ENCODE measurements at places on chromosomes 11 and 22.

GRCh38 chr22:42918500-42918899 lies 61.4 kb upstream of the ARFGAP3 start:
- DNase-seq, result no peak

DNA sequence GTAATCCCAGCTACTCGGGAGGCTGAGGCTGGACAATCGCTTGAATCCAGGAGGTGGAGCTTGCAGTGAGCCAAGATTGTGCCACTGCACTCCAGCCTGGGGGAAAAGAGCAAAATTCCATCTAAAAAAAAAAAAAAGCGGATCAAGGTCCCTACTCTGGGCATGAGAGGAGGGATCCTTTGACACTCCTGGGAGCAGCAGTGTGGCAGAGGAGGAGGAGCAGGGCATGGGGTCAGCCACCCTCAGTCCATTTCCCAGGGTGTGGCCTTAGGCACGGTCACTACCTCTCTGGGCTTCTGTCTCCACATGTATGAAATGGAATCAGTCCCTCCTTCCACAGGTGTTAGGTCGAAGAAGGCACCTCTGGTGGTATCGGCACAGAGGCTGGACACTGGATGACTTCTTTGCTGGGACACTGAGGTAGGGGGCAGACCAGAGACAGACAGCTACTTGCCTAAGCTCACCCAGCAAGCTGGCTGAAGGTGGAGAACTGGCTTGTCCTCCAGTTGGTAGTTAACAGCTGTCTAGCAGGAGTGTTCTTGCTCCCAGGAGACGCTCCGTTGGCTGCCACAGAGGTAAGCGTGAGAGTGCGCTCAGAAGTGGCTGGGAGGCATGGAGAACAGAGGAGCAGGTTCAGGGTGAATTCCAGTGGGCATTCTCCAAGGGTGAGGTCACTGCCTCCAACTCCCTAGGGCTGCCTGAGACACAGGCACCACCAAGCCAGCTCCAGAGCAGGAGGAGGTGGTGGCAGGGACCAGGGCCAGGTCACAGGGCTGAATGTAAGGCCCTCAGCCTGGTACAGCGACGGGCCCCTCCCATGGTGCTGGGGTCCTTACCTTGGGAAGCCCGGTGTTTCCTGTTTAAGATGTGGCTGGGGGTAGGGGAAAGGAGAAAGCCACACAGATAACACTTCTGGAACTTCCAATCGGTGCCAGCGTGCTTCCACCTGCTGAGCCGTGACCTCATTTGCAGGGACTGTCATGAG lies 19.5 kb downstream of the TXN2 start:
- no peak for DNase-seq

GRCh38 chr22:50399751-50400331 lies 56.7 kb downstream of the PPP6R2 start:
- no peak for DNase-seq

GRCh38 chr22:50714631-50715179 lies 23.3 kb upstream of the ACR start:
- no peak for DNase-seq

DNA sequence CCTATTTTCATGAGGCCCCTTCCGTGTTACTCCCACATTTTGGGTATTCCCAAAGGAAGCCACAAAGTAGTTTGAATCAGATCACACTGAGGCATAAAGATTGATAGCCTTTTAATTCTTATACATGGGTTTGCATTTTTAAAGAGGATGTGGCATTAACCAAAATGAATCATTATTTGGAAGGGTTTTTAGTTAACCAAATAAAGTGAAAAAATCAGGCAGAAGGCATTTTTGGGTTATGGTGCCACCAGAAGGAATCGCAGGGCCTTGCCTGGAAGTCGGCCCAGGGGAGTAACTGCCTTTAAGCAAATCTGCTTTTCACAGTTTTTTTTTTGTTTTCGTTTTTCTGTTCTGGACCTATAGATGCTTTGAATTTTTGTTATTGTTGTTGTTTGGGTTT lies 55.4 kb downstream of the HSD17B12 start:
- DNase-seq, result no peak

Measured in activated T-helper 9 cell treated with anti-CD3 and anti-CD28 coated beads, Interleukin-2, amount 50 U/mL, for 16 hours (primary cell).